ENCODE measurements at places on chromosomes 1 and 21.

- DNase-seq, result no peak
Observed at GRCh38 chr1:180503280-180503862, 994 bp upstream of the ACBD6 start.

- DNase-seq, result no peak
Observed at GRCh38 chr1:42145389-42145716, 7.9 kb upstream of the GUCA2B start.

DNA sequence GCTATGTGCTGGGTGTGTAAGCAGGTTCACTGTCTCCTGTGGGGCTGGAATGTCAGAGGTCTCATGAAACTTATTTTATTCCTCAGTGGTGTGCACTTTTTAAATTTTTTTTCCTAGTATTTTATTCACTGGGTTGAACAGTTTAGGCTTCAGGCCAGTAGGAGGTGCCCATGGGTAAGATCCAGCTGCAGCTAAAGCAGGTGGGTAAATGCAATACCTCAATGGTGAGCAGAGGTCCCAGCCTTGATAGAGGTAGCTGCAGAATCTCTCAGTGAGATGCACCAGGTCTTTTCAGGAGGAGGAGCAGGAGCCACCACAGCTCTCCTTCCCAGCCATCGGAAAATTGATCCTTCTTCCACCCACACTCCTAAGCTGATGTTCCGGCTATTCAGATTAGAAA lies 12.6 kb upstream of the OR6N2 start:
- DNase-seq, result no peak

DNA sequence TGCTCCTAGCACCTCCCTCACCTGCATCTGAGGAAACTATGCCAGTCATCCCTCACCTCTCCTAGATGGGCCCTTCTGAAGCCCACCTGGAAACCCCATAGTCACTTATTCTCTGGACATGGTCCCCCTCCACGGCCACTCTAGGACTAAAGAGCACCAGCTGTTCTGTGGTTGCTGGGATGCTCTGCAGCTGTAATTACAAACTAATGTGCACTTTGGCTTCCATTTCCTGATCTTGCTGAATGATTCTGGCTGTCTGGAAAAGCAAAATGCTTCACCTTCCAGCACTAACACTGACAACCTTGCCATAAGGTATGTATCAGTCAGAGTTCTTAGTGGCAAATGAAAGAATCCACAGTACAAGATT lies 48.7 kb upstream of the PSEN2 start:
- no peak for DNase-seq

DNA sequence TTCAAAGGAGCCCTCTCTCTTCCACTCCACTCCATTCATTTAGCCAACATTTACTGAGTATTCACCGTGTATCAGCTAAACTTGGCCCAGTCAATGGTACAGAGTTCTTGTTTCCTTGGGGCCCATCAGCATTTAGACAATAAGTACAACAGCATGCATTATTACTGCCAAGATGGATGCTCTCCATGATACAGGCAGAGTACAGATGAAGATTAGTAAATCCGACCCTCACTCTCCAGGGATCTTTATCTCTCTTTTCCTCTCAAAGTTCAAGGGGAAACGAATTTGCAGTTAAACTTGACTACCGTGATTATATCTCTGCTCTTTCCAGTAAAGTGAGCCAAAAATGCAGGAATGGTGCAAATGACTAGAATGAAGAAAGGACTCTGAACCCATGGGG lies 184.6 kb upstream of the DUSP10 start:
- no peak for DNase-seq

DNA sequence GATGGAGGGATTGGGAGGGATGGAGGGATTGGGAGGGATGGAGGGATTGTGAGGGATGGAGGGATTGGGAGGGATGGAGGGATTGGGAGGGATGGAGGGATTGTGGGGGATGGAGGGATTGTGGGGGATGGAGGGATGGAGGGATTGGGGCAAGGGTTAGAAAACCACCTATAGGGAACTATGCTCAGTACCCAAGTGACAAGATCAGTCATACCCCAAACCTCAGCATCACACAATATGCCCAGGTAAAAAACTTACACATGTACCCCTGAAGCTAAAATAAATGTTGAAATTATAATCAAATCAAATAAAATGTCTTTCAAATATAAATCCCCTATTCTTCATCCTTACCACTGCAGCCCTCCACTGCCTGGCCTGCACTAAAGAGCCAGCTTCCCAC lies 72.8 kb upstream of the HNRNPU start:
- DNase-seq, result no peak
